ENCODE measurements at places on chromosomes 7 and 10.

GRCh38 chr10:6135039-6135438, 46.2 kb downstream of the RBM17 start:
- DNase-seq, result no peak

DNA sequence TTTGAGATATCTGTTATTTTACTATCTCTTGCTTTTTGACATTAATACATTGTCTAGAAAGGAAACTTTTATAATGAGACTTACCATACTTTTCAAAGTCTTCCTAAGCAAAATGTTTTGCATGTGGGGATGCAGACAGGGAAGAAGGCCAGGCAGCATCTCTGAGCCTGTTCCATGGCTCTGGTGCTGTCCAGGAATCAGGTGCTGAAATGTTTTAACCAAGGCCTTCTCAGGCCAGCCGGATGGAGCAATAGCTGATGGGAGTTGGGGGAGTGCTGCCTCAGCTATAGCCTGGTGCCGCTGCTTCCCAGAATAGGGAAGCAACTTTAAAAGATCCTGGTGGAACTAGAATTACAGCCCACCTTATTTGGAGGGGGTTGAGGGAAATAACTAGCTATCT, 38.5 kb downstream of the CRTAC1 start:
- DNase-seq, result no peak

DNA sequence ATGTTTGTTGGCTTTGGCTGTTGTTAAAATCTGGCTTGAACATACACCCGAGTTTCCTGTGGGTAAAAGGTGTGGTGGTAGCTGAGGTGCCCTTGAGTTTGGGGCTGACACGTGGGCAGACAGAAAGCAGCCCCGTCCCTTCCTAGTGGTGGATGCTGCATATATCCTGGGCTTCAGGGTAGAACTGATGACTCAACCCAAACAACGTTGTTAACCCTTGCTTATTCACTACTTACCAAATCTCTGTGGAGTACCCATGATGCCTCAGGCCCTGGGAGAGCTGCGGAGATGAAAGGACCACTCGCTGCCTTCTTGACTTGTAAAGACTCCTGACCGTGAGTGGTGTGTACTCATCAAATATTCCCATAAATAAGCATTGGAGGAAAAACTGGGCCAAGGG, 245.1 kb downstream of the RAB11FIP2 start:
- no peak for DNase-seq

GRCh38 chr7:104972500-104972899, 41.5 kb upstream of the KMT2E start:
- DNase-seq, result no peak

DNA sequence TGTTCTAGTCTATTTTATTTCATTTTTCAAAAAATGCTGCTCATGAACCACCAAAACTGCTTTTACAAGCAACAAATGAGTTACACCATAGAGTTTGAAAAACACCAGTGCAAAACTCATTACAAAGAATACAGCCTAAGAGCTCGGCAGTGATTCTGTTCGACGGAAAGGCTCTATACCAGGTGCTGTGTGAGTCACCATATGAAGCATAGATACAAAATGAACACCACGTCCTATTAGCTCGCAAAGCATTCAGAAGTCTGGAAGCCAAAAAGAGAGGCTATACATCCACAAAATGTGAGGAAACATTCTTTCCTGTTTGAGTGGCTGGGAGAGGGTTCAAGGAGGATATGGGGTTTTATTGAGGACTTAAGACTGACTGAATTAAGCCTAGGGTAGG, 136.1 kb downstream of the ATE1 start:
- DNase-seq, result no peak

GRCh38 chr7:42746214-42746613, 165.7 kb downstream of the C7orf25 start:
- no peak for DNase-seq

DNA sequence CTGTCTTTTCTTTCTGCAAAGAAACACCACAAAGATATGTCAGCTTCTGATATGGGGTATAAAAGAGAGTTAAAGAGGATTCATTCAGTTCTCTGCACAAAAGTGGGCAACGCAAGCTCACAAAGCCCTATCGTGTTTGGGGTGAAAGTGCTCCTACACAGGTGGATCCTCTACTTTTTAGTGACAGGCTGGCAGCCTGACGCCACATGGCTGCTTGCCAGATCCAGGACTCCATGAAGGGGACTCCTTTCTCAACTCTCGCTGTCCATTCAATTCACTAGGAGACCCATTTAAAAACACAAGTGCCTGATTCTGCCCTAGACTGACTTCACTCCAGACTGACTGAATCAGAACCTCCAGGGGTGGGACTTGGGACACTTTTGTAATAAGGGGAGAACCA, 8.0 kb downstream of the PARP12 start:
- DNase-seq, result no peak

DNA sequence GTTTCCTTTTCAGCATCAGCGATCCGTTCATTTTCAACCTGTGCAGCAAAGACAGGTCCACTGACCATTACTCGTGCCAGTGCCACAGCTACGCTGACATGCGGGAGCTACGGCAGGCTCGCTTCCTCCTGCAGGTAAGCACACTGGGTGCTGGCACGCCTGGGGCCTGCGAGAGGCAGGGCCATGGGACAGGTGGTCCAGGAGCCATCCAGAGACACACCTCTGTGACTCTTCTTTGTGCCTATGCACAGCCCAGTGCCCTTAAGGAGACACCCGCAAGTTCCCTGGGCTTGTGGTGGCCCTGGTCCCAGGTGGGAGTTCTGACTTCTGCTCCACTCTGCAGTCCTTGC, 42.2 kb downstream of the LRRC18 start:
- DNase-seq, result no peak

- no peak for DNase-seq
Observed at GRCh38 chr7:29346231-29346978, 151.8 kb downstream of the CHN2 start.

DNA sequence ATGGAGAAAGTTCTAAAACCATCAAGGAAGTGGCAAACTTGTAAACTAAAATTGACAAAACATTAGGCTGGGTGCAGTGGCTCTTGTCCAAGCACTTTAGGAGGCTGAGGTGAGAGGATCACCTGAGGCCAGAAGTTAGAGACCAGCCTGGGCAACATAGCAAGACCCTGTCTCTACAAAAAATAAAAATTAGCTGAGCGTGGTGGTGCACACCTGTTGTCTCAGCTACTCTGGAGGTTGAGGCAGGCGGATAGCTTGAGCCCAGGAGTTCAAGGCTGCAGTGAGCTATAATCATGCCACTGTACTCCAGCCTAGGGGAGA, 29.4 kb upstream of the HNRNPH3 start:
- no peak for DNase-seq

GRCh38 chr7:143882604-143883078, 19.3 kb downstream of the TCAF1 start:
- no peak for DNase-seq

DNA sequence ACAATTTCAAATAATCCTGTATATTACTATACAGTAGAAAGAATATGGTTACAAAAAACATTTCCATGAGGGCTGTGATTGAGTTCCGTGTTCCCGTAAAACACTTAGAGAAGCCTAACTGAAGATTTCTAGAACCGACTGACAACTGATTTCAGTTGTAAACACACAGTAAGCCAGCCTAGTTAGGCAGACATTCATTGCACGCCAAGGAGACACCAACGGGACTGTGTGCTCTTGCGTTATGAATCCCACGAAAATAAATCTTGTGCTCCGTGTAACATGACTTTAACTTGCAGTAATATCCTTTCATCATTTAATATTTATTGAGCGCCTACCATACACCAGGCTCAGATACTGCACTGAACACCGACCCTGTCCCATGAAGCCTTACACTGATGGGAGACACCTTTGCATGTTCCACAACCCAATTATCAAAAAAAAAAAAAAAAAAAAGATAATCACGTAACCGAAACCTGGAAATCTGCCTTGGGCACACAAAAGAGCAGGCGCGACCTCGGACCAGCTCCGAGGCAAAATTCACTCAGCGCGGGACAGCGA, 420 bp upstream of the KLHL7 start:
- no peak for DNase-seq

- DNase-seq, result no peak
Observed at GRCh38 chr10:30125496-30125895, 66.1 kb upstream of the JCAD start.

All from NCI-H1417 treated with DMSO at 0.1 percent for 48 hours (cell line).